ENCODE measurements at places on chromosomes 1 and 21.

GRCh38 chr1:63916485-63917360 lies 142.9 kb downstream of the ROR1 start:
- no peak for DNase-seq

DNA sequence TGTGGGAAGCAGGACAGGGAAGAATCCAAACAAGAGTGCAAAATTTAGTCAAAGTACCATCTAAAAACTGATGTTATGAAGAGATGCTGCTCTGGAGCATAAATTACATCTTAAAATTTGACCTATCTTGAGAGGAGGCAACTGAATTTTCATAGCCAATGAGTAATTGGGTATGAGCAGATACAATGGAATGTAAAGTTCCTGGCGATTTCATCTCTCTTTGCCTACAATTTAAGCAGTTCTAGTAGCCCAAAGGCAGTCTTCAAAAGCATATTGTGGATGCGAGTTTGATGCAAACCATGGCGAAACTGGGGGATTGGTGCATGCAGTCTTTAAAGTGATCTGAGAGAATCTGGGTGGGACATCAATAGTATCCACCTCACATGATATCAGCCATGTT lies 1265.9 kb downstream of the BRINP3 start:
- no peak for DNase-seq

DNA sequence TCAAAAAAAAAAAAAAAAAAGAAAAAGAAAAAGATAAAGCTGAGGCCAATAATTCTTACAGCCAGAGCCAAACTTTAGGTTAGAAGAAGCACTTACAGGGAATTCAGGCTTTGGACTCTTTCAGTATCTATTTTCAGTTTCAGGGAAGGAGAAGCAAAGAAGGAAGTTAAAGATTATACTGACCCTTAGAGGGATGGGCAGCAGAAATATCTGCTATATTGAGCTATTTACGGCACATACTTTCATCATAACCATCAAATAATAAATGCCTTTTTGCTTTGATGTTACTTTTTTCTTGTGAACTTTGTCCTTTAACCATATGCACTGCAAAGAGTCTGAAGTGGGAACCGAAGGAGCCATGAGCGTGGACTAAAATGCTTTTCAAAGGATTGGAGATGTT lies 42.0 kb downstream of the TM2D1 start:
- no peak for DNase-seq

- DNase-seq: no peak
Observed at GRCh38 chr1:23169195-23169575, 529 bp upstream of the LUZP1 start.

- no peak for DNase-seq
Observed at GRCh38 chr21:36713746-36714145, 14.8 kb downstream of the SIM2 start.

DNA sequence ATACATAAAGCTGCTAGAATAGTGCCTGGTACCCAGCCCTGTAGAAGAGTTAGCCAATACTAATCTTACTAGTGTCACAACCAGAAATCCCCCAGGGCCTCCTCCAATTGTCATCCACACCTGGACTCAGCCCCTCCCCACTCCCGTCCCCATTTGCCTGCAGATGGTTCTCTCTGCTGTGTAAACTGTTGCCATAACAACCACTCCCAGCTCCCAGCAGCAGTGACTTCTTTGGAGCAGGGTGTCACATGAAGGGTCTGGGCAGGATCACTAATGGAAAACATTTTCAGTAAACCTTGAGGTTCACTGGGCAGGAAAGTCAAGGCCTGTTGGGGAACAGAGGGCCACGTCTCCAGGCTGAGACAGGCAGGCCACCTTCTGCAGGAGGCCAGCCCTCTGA lies 126.0 kb upstream of the IPO9 start:
- DNase-seq: peak; percentile 41

DNA sequence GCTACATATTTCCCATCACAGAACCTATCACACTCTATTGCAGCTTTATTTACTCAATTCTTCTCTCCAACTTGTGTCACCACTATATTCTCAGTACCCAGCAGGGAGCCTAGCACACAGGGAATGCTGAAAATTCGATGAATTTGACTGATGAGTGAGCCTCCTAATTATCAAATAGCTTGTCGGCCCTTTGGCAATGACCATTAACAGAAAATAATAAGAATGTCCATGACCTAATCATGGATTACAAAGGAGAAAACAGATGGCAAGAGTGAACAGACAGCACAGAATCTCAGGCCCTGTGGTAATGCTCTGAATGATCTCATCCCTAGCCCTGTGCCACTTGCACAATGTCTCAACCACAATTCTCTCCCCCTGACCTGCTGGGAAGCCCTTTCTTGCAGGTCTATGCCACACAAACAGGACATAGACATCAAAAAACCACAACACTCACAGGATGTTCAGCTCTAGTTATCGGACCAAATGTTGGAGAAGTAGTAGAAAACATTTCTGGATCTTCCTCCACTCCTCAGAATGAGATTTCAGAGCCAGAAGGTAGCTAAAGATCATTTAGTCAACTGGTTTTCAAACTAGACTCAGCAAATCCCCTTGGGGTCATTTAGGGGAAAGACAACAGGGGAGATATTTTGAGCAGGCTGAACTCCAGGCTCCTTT lies 68.4 kb downstream of the LUZP1 start:
- DNase-seq: peak; percentile 33

DNA sequence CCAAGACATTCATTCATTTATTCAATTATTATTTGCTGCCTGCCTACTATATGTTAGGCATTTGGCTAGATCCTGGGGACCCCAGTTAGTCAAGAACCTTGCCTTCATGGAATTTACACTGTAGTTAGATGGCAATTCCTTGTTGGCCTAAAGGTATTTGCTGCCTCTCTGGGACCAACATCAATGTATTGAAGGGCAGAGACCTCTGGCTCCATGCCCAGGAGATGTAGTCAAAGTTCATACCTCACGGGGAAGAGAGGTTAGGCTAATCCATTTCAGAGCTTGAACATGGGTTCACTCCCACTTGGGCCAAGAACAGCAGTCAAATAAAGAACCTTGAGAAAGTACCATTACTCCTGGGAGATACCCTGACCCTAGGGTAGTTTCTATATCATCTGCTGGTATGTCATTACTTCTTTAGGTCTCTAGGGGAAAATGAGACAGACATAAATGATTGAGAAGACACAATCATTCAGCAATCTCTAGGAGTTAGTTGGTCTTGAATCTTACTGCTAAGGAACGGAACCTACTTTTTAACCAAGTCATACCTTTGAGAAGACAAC lies 32.0 kb downstream of the SORT1 start:
- DNase-seq: no peak

- no peak for DNase-seq
Observed at GRCh38 chr1:234958066-234958705, 170.5 kb downstream of the TOMM20 start.

DNA sequence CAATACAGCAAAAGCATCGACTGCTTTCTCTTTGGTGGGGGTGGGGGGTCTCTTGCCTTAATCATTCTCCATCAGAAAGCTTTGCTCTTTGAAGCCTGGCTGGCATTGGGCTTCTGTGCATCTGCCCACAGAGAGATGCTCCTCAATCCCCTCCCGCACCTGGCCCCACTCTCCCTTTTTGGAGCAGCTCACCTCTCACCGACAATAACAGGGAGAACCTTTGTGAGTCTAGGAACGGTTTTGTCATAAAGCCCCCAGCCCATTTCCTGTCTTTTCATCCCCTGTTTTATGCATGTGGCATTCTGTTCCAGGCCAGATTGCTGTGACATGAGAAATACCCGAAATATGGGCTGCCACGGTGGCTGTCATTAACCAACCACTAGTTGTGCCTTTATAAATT lies 469.0 kb upstream of the VAMP3 start:
- DNase-seq: no peak

DNA sequence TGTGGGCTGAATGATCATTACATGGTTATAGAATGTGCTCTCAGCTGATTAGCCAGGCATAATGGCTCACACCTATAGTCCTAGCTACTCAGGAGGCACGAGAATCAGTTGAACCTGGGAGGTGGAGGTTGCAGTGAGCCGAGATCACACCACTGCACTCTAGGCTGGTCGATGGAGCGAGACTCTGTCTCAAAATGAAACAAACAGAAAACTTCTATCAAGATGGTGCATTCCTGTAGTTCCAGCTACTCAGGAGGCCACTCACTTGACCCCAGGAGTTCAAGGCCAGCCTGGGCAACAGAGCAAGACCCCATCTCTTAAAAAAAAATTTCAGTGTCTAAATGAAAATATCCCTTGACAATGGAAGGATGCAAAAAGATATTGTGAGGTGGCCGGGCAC lies 10.9 kb downstream of the TIMM17A start:
- no peak for DNase-seq

GRCh38 chr1:109579491-109579890 lies 31.1 kb downstream of the GNAI3 start:
- no peak for DNase-seq

DNA sequence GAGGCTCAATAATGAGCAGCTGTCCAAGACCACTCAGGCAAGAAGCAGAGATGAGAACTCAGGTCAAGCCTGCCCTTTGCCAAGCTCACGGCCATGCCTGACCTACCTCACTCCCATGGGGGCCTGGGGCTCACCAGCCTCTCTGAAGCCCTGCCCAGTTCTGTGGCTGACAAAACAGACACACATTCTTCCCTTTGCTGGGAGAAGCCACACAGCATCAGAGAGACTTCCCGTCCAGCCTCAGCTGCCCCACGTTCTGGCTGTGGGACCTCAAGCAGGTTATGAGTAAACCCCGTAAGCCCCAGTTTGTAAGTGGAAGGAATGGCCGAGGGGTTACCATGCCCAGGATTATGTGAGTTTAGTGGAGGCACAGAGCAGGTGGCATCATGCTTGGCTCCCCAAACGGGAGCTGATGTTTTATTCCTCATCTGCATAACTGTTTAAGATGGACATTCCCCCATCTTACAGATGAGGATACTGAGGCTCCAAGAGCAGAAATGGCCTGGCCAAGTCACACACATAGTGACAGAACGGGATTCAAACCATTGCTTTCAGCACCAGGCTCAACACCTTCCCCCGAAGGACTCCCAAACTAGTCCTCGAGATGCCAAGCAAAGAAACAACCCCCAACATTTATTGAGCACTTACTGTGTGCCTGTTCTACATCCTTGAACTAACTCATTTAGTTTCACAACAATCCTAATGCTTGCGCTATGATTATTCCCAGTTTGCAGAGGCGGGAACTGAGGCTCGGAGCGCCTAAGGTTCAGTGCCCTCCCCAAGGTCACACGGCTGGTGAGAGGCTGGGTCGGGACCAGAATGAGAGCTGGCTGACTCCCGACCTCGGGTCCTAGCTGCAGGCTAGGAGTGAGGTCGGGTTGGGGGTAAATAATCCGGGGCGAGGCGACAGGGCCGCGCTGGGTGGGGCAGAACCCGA lies 49.1 kb upstream of the LAPTM5 start:
- DNase-seq: no peak

GRCh38 chr1:76593618-76594017 lies 273.7 kb upstream of the ST6GALNAC5 start:
- DNase-seq: no peak

- DNase-seq: no peak
Observed at GRCh38 chr1:116986421-116987255, 14.9 kb upstream of the CD101 start.

DNA sequence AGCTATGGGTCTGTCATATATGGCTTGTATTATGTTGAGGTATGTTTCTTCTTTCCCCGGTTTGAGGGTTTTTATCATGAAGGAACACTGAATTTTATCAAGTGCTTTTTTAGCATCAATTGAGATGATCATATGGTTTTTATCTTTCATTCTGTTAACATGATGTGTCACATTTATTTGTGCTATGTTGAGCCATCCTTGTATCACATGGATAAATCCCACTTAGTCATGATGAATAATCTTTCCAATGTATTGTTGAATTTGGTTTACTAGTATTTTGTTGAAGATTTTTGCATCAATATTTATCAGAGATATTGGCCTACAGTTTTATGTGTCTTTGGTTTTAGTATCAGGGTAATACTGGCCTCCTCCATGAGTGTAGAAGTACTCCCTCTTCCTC lies 61.7 kb downstream of the GPR137B start:
- no peak for DNase-seq

GRCh38 chr1:156160743-156161171 lies 7.4 kb downstream of the SEMA4A start:
- DNase-seq: no peak

DNA sequence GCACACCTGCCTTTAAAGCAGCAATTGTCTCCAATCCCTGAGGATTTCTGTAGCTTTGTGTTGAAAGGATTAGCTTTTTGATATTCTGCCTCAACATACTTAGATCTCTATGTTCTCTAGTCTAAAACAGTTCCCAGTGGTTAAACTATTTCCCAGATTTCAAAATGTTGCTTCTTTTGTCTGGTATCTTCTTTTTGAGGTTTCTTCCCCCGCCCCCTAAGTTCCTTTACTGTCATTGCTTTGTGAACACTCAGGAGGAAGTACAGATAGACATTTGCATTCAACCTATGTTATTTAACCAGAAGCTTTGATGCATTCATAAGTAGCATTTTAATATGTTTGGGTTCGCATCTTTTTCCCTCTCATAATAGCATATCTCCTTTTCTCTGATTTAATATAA lies 33.5 kb downstream of the CYYR1 start:
- no peak for DNase-seq

DNA sequence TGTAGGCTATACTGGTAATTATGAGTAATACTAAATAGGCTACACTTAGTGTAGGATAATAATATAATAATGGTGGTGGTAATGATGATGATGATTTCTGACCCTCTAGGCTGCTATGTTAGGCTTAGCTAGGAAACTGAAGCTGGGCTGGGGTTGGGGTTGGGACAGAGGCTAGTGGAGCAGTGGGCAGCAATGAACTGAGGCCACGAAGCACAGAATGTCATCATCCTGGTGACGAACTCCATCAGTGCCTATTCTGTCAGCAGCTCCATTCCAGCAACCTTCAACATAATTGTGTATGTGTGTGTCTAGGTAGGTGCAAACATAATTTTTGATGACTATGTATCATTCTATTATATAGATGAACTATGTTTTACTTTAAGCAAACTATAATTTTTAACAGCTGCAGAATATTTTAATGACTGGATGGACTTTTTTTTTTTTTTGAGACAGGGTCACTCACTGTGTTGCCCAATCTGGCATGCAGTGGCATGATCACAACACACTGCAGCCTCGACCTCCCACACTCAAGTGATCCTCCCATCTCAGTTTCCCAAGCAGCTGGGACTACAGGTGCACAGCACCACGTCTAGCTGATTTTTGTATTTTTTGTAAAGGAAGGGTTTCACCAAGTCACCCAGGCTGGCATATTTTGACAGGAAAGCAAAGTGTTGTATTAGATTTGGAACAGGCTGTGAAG lies 12.9 kb upstream of the CLIC4 start:
- no peak for DNase-seq

GRCh38 chr1:187474336-187474735 lies 645.6 kb downstream of the PLA2G4A start:
- no peak for DNase-seq

- peak; percentile 39 for DNase-seq
Observed at GRCh38 chr1:3069491-3070308, 697 bp downstream of the PRDM16 start.

- DNase-seq: no peak
Observed at GRCh38 chr1:86758570-86758969, 54.2 kb downstream of the SH3GLB1 start.
